ENCODE measurements at places on chromosomes 13 and 19. TPM values are rescaled to one million over a fixed set of nuclear protein-coding genes. Genes with fewer than 3 reads are reported as not detected.

ISYNA1 gene
- 24.4 TPM for total RNA-seq

LIN37 gene
- 8.3 TPM for total RNA-seq

UBE2L5 gene
- total RNA-seq = not detected

C19orf85 gene
- not detected for total RNA-seq

CBY2 gene
- total RNA-seq = not detected

SLC17A7 gene
- total RNA-seq = 1.4 TPM

ZNF575 gene
- total RNA-seq = 1.8 TPM

PTPRH gene
- 0.47 TPM for total RNA-seq

SYNGR4 gene
- total RNA-seq = not detected

TMEM38A gene
- total RNA-seq = 50.5 TPM

NUDT15 gene
- 11.7 TPM for total RNA-seq

LYPD3 gene
- total RNA-seq = 0.15 TPM

ARGLU1 gene
- 32.4 TPM for total RNA-seq

ZNF507 gene
- 16.1 TPM for total RNA-seq

PROZ gene
- total RNA-seq = not detected

FFAR3 gene
- not detected for total RNA-seq

IGSF23 gene
- not detected for total RNA-seq

ATP4A gene
- not detected for total RNA-seq

ZNF787 gene
- total RNA-seq = 33.8 TPM

ZNF682 gene
- 6.6 TPM for total RNA-seq

PABPC3 gene
- total RNA-seq = 0.07 TPM

GFY gene
- total RNA-seq = not detected

APOC4 gene
- not detected for total RNA-seq

GJA3 gene
- total RNA-seq = 17.9 TPM

ZDHHC20 gene
- 16.2 TPM for total RNA-seq

ZNF791 gene
- total RNA-seq = 15.5 TPM

ZNF443 gene
- total RNA-seq = 2.3 TPM

SYCN gene
- total RNA-seq = not detected

CD33 gene
- 4.4 TPM for total RNA-seq

ZNF229 gene
- 6.7 TPM for total RNA-seq

RAX2 gene
- total RNA-seq = not detected

Data from left ventricle myocardium superior (tissue), 1 donor.